CD4-positive, alpha-beta T cell treated with Interleukin-6 at 100 ng/mL for 8 hours (primary cell): ENCODE measurements at places on chromosomes 6 and 20.
A peak's percentile ranks its signal among the peaks of the same experiment; 100 is the strongest.

DNA sequence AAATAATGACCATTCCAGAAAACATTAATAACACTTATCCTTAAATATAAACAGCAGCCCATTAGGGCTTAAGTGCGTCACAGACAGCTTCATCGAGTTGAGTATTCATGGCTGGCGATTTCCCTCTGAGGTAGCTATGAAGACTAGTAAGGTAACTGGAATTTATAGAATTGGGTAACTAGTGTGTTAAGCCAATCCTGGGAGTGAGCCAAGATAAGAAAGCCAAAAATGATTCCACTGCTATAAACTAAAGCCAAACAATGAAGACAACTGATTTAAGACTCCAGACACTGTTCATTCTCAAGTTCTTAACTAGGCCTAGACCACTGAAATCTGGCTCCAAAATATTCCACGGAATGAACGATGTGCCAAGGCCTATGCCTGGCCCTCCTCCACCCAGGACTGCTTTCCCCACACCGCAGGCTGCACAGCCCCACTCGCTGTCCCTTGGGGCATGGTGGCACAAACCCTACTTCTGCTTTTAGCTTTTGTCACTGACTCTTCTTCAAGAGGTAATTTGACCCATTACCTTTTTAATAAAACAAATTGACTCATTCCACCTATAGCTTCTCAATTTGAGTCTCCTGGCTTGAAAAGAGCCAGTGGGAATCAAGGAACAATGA, 66.0 kb downstream of the BLOC1S5 start:
- no peak for DNase-seq

DNA sequence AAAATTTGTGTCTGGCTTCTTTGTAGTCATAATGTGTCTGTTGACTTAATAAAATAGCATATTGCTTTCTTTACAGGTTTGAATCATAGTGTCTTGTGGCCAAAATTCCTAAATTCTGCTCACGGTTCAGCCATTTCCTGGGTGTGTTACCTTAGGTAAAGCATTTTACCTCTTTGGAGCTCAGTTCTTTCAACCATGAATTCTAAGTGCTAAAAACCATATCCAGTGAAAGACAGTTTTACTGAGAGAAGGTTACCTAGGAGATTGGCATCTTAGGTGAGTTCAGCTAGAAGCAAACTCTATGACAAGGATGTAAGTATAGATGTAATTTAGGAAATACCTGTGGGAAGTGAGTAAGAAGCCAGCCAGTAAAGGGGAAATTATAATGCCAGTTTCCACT, 20.7 kb downstream of the CRYBG1 start:
- no peak for DNase-seq

- DNase-seq = no peak
These were observed 34.2 kb upstream of the GSTA4 start for GRCh38 chr6:53029257-53029656.

DNA sequence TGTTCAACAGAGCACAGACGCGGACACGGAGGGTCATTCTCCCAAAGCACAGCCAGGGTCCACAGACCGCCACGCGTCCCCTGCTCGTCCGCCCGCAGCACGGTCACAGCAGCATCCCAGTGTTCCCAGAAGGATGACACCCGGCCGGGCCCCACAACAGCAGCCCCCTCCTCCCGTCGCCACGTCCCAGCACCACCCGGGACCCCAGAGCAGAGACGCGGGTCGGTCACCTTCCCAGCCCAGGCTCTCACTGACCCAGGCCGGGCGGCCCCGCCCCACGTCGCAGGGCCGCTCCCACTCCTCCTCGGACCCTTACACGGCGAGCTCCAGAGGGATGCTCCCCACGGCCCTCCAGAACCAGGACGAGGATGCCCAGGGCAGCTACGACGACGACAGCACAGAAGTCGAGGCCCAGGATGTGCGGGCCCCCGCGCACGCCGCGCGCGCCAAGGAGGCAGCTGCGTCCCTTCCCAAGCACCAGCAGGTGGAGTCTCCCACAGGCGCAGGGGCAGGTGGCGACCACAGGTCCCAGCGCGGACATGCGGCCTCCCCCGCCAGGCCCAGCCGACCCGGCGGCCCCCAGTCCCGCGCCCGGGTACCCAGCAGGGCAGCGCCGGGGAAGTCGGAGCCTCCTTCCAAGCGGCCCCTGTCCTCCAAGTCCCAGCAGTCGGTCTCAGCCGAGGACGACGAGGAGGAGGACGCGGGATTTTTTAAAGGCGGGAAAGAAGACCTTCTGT, 64.3 kb downstream of the FNDC1 start:
- no peak for DNase-seq

DNA sequence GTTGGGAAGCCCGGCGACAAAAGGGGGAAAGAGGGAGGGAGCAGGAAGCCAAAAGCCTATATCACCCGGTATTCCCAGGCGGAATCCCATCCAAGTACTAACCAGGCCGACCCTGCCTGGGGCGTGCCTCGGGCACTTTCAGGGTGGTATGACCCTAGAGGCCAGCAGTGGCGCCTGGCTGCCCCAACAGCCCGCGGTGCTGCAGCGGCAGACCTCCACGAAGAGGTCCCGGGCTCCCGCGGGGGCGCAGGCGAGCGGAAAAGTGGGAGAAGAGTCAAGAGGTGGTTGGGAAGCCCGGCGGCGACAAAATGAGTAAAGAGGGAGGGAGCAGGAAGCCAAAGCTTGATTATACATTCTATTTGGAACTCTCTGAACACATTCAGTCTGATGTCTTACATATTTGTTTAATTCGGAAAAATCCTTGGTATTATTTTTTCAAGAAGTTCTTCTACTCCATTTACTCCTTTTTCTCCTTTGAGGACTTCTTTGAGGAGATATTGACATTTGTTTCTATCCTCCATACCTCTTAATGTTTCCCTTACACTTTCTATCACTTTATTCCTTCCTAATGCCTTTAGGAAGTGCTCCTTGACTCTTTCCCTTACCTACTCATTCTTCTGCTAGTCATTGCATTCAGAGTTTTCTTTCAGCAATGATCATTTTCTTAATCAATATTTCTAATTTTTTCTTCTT, 11.5 kb downstream of the TREML4 start:
- no peak for DNase-seq

- no peak for DNase-seq
These were observed 89.1 kb downstream of the AIG1 start for GRCh38 chr6:143149771-143150170.

GRCh38 chr20:4471221-4471620, 250.5 kb upstream of the PRND start:
- no peak for DNase-seq

- peak; percentile 4 for DNase-seq
These were observed 88.2 kb upstream of the ATXN1 start for GRCh38 chr6:16849280-16849987.

- no peak for DNase-seq
These were observed 154.3 kb upstream of the PTPN1 start for GRCh38 chr20:50355590-50356524.

- DNase-seq = no peak
These were observed 52.7 kb downstream of the ZDHHC14 start for GRCh38 chr6:157433678-157434081.

DNA sequence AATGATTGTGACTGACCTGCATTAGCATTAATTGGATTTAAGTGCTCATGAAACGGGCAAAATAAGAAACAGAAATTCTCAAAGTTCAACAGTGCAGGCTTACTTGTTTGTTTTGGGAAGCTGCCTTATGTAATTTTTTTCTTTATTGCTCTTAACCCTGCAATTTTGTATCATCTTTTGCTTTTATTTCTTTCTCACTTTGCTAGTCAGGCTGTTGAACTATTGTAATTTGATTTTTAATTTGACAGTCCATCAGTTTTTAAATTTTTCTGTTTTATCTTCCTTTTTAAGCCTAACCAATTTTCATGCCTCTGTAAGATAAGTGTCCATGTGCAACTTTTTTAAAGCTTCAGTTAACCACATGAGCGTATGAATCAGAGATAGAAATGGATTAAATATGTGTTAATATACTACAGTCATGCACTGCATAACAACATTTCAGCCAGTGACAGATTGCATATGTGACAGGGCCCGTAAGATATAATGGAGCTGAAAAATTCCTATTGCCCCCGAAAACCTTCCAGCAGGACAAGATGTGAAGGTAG, 44.6 kb downstream of the PEX7 start:
- no peak for DNase-seq

DNA sequence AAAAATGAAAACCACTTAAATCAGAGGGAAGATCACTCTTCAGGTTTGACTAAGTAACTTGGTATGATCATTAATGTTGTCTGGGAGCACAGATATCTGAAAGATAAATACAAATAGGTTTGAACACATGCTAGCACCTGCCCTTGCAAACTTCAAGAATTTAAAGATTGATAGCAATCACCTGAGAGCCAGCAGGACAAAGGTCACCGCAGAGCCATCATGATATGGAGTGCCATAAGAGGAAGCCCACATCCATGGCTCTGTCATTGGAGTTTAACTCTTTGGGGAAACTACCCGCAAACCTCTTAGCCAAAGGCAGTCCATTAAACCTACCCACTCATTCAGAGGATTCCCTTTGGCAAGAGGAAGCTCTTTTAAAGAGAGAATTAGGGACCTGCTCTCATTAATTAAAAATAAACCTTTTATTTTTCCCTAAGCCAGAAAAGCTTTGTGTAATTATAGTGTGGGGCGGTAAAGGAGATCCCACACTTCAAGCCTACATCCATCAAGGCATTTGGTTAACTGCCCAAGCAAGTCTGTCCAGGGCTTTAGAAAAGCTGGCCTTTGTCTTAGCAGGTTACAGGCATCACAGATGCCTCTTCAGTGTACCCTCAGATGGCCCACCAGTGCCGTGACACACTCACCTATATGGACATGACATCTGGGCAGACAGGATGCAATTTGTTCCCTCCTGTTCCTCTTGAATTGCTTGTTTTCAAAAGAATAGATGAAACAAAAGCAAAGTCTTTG, 73.0 kb downstream of the SASH1 start:
- no peak for DNase-seq

DNA sequence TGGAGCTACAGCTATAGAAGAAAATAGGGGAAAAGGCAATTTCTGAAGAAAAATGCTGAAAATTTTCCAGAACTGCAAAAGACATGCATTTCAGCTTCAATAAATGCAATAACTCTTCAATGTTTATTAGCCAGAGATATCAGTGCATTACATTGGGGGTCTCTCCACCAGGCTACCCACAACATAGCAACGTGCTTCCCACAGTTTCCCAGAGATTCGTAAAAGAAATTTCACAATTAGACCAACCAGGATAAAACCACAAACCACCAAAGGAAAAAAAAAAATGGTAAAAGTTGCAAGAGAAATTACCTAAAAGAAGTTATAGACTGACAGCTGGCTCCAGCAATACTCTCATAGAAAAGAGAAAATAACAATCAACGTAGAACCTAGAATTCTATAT, 16.0 kb downstream of the LY86 start:
- DNase-seq = no peak
